Stimulated activated CD4-positive, alpha-beta T cell treated with anti-CD3 and anti-CD28 coated beads, Interleukin-12 subunit alpha, Interleukin-12 subunit beta, amount 100 ng/mL, for 4 hours (primary cell): ENCODE measurements at places on chromosomes 11 and 22.

GRCh38 chr11:65604258-65604657 lies 8.7 kb upstream of the KCNK7 start:
- DNase-seq, result no peak

GRCh38 chr11:44424841-44425240 lies 114.9 kb upstream of the ALX4 start:
- no peak for DNase-seq

DNA sequence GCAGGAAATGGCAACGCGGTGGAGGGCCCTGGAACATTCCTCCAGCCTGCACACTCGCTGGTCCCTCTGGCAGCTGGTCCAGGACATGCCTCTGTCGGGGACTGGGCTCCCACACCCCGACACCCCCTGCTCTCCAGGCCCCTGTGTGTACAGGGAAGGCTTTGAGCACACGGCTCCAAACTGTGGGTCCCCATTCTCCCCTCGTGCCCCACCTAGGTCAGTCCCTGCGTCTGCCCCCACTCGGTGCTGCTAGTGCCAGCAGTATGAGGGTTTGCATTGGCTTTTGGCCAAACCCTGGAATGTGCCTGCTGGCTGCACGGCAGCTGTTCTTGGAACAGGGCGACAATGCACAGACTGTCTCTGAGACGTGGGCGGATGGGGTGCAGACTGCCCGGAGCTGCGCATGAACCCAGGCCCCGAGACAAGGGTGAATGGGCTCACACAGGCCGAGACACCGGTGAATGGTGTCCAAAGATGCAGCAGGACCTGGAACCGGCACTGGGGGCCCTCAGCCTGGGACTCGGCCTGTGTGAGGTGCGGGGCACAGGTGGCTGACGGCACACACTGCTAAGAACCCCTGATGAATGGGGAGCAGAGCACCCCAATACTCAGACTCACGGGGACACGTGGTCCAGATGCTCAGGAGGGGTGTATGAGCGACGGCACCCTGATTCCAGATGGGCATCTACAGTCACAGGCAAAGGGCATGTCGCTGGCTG lies 7.5 kb upstream of the SYT8 start:
- DNase-seq, result no peak

DNA sequence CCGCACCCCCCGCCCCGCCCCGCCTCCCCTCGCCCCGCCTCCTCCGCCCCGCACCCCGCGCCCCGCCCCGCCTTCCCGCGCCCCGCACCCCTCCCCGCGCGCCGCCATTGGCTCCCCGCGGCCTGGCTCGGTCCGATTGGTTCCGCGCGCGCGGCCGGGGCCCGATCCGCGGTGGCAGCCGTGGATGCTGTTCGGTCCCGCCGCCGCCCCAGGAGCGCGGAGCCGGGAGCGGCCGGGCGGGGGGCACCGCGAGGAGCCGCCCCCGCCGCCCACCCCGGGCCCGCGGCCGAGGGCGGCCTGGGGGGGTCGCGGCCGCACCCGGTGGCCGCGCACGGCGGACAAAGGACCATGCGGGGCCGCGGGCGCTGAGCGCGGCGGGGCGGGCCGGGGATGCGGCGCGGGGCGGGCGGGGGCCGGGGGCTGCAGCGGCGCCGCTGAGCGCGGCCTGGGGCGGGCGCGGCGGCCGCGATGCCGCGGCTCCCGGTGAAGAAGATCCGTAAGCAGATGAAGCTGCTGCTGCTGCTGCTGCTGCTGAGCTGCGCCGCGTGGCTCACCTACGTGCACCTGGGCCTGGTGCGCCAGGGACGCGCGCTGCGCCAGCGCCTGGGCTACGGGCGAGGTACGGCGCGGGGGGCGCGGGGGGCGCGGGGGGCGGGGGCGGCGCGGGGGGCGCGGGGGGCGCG lies at the start of gene B4GALNT4:
TSS of gene B4GALNT4 (plus strand) at position 164 of the 683 bp plus-strand sequence. CDS start at position 469, 305 bp downstream.
- DNase-seq, result peak; percentile 41

DNA sequence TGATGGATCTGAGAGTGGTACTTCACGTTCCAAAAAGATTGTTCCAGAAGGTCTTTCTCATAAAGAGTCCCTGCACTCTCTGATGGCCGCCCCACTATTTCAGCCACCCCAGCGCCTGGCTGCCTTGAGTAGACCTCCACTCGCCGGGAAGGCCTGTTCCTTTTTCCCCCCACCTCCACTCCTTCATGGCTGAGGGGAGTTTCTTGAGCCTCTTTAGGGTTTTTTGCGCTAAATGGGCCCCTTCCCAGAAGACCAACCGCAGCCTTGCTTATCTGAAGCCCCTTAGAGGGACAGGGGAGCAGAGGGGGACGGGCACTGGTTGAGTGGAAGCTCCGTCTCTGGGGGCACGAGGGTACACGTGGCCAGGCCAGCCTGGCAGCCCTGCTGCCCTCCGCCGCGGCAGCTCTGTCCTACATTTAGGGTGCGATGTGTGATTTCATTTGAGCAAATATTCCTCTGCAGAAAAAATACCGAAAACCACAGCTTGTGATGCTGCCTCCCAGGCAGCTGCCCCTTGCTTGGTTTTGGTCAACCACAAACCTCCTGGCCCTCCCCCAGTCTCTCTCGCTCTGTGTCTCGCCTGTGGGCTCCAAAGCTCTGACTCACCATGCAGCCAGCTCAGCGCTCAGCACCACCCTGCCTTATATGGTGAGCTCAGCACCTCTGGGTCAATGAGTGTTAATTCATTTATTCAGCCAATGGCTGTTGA lies 88.7 kb downstream of the TP53I11 start:
- peak; percentile 57 for DNase-seq

- DNase-seq, result no peak
These were observed 454.7 kb downstream of the INSC start for GRCh38 chr11:15569305-15570025.

GRCh38 chr11:112871909-112872500 lies 89.2 kb upstream of the NCAM1 start:
- no peak for DNase-seq

DNA sequence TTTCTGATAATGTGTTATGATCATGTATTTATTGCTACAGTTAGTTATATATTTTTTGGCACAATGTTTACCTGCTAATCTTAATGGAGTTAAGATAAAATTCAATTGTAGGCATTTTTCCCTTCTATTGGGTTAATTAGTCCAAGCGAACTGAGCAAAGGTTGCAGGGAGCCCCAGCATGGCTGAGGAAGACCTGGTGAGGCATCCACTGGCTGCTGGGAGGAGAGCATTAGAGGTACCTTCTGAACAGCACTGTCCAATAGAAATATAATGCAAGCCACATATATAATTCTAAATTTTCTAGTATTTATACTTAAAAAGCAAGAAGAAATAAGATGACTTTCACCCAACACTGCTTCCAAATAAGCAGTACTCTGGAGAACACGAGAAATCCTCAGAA lies 689 bp upstream of the TMEM126A start:
- DNase-seq, result no peak

DNA sequence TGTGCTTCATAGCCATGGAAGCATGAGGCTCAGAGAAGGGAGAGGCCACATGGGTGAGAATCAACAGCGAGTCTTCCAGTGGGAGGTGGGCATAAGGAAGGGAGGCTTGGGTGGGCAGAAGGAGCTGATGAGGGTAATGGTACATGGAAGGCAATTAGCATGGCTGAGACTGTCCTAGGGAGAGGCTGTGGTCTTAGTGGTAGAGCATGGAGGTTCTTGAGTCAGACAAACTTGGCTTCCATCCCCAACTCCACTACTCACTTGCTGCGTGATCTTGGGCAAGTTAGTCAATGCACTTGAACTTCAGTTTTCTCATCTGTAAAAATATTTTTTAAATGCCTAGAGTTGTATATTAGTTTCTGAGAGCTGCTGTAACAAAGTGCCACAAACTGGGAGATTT lies 227.2 kb upstream of the E2F8 start:
- DNase-seq, result no peak

- DNase-seq, result no peak
These were observed 13.8 kb downstream of the PHLDB1 start for GRCh38 chr11:118621071-118621783.

DNA sequence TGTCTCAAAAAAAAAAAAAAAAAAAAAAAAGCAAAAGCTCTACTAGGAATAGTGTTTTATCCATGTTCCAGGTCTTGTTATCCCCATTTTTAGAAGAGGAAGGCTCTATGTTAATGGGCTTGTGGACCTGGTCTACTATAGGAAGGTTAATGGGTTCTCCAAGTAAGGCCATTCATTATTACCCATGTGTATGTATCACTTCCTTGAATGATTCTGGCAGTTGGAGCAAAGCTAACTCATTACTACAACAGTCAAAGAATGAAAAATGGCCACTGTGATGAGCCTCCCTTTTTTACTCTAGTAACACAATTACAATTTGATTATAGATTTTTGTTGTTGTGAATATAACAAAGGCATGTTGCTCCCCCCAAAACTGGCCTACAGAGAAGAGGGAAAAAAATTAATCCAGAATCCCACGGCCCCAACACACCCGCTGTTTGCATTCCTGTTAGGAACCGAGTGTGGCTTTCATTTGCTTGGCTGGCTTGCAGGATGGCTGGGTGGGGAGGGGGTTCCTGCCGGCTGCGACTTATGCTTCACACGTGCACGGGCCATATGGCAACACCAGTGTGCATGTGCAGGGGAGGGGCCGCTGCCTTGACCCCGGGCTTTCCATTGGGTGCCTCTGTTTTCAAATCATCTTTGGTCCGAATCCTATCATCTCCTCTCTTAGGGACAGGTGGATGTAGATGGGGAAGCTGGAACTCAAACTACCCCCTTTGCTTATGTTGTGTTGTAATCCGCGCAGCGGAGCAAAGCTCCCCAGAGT lies 148.8 kb downstream of the HIPK3 start:
- no peak for DNase-seq

- DNase-seq, result peak; percentile 1
These were observed 4.4 kb downstream of the CAVIN3 start for GRCh38 chr11:6315811-6316425.

DNA sequence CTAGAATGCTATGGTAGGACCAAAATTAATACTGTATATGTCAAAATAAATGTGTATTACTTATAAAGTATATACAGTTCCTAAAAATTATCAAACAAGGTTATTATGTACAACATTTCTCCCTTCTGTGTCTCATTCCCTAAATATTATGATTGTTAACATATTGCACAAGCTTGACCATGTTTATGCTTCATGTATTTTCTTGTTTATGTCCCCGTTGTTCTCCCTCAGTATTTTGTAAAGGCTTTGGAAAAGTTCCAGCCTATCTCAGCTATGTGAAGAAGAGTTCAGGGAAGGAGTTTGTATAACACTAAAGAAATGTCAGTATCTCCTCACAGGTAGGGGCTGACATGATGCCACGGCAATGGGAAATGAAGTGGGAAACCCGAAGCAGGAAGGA lies 19.6 kb downstream of the ADM start:
- DNase-seq, result no peak

DNA sequence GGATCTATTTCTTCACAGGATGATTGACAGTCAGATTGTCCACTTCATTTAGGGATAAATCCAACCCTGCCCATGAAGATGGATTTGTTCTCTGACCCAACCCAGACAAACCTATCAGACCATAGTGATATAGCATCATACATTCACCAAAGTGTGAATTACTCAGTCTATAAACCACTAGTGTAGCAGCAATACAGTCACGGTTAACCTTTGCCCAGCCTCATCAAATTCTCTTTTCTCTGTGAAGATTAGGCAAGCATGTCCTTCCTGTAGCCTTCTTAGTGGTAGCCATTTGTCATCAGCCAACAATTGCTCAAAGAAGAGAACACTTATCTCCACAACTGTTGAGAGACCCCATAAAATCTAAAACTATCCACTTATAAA lies 14.4 kb upstream of the BIRC2 start:
- no peak for DNase-seq

GRCh38 chr22:17891481-17892167 lies 117.4 kb upstream of the BID start:
- DNase-seq, result no peak

- DNase-seq, result no peak
These were observed 57.3 kb downstream of the CD82 start for GRCh38 chr11:44622721-44623258.

- DNase-seq, result no peak
These were observed 1022.2 kb downstream of the BRD1 start for GRCh38 chr22:48805516-48805915.

DNA sequence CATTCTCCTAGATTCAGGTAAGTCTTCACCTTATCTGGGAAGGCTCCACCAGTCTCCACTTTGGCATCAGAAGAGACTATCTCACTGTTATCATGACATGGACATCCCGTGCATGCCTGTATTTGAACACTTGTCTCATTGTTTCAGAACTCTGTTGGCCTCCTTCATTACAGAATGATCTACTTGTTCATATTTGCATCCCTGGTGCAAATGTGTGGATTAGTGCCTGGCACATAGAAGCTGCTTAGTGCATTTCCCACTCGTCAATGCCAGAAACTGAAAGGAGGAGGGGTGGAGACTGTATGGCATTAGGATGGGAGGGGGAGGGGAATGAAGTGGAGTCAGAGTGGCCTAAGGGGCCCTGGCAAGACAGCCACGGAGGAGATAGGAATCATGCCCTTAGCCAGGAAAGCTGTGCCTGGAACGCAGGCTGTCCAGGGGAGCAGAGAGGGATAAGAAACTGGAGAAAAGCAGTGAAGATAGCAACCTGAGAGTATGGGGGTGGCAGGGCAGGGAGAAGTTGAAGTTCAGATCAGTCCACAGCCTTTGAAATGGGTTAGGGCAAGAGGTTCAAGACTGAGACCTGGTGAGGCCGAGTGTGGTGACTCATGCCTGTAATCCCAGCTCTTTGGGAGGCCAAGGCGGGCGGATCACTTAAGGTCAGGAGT lies 53.8 kb upstream of the CAPRIN1 start:
- no peak for DNase-seq

DNA sequence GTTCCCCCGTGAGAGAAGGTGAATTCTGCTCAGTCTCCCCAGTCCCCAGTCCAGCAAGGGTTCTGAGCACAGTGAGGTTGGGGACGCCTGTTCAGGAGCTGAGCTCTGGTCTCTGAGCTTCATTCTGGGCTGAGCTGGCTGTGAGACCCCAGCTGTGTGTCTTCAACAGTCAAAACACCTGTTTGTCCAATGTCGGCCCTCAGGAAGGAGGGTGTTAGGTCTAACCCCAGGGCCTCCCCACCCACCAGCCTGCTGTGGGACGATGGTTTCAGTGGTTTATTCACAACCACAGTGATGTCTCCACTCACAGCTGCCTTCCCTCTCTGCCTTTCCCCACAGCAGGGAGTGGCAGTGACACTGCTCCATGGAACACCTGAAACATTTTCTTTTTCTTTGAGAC lies 1282.9 kb downstream of the TBC1D22A start:
- no peak for DNase-seq

GRCh38 chr11:79796704-79797103 lies 355.9 kb upstream of the TENM4 start:
- no peak for DNase-seq

- DNase-seq, result no peak
These were observed 89.7 kb upstream of the TOP3B start for GRCh38 chr22:22072169-22072836.

GRCh38 chr22:22061085-22062077 lies 78.8 kb upstream of the TOP3B start:
- DNase-seq, result no peak
